ENCODE measurements at places on chromosomes 5 and 9.
A peak's percentile ranks its signal among the peaks of the same experiment; 100 is the strongest.

DNA sequence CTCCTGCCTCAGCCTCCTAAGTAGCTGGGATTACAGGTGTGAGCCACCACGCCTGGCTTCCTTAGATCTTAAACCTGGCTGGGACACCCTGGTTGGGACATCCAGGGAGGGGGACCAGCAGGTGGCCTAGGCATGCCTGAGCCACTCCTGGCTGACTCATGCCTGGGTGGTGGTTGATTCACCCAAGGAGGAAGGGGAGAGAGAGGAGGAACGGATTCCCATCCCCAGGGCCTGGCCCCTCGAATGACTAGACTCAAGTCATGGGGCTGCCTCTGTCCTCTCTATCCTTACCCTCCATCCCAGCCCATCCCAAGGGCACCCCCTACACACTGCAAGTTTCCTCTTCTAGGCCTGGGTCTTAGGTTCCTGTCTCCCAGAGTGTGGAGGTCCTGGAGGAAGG is 12.7 kb downstream of the EEIG1 start:
- DNase-seq, result no peak

DNA sequence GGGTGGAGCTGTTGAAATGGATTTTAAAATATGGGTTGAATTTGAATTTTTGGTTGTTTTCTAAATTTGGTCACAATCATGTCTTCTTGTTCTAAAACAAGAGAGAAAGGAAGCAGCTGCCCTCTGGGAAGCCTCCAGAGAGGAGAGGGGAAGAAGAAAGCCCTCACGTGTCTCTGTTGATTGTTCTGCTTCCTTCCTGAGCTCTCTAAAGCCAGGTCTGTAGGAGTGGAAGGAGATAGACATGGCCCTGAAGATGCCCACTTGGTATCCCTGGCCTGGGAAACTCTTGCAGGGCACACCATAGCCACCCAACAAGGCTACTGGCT is 59.6 kb downstream of the GALNT12 start:
- DNase-seq, result no peak

- no peak for DNase-seq
These were observed 9.0 kb downstream of the CD274 start for GRCh38 chr9:5459289-5459829.

- no peak for DNase-seq
These were observed 73.7 kb downstream of the INSL6 start for GRCh38 chr9:5111696-5112095.

DNA sequence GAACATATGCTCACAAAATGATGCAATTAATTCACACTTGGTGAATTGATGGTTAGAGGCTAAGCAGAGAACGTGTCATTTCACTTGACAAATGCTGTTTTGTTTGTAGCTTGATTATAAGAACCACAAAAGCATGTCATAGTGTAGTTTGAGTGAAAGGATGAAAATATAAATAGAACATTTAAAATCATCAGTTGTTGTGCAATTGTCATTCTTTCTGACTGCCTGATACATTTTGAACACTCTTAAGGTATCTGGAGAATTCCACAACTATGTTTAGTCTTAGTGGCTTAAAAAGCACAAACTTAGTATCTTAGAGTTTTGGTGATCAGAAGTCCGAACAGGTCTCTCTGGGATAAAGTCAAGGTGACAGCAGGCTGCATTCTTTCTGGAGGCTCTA is 129.4 kb downstream of the BASP1 start:
- no peak for DNase-seq

DNA sequence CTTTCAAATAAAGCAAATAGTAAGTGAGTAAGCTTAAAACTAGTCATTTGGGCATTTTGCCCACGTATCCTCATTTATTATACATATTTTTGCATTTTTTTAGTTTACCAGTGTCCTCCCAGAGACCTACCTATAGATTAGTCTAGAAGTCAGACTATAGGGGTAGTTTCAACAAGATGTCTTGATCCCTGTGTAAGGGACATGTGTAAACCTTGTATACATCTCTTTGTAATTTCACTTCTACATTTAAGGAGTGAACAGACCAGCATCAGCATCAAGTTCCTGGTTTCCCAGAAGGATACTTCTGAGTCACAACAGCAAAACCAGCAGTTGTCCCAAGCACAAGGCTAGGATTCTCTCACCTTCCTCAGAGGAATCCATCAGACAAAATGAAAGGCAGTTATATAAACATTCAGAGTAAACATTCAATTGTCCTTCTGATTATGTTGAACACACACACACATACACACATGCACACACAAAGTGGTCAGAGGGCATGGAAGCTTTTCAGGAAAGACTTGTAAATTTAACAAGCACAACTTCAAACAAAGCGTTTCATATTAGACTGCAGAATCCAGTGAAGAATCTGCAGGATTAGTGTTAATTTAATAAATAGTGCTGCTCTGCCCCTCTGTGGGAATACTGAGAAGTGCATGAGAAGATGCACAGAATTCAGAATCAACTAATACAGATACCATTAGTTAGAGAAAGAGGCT is 55.4 kb downstream of the HINT1 start:
- DNase-seq, result no peak

DNA sequence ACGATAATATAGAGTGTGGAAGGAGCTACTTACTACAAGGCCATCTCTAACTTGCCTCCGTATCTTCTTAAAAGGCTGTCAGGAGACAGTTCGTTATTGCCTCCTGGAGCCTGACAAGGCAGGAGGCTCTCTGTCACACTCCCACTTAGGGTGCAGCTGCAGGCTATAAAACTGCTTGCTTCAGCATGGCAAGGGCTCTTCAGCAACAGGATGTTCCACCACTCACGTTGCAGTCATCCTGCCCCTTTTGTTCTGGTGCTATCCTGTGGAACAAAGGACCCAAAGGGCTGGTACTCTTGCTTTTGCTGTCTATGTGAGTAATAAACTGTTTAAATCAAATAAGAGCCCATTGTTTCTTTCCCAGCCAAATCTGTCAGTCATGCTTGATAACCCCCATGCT is 508.9 kb downstream of the NTRK2 start:
- no peak for DNase-seq

- no peak for DNase-seq
These were observed 70.4 kb upstream of the TMED7 start for GRCh38 chr5:115696141-115696650.

GRCh38 chr9:117126871-117127270 is 288.0 kb downstream of the ASTN2 start:
- no peak for DNase-seq

GRCh38 chr9:75106857-75107256 is 18.5 kb downstream of the OSTF1 start:
- no peak for DNase-seq

GRCh38 chr9:128275198-128276007 is at the start of gene GOLGA2:
TSS of gene GOLGA2 (minus strand) at chr9:128276007. CDS start at chr9:128275976, 31 bp downstream.
- no peak for DNase-seq

- no peak for DNase-seq
These were observed 935 bp upstream of the MSX2 start for GRCh38 chr5:174723315-174723978.

GRCh38 chr9:1721196-1721595 is 294.0 kb upstream of the SMARCA2 start:
- DNase-seq, result no peak

DNA sequence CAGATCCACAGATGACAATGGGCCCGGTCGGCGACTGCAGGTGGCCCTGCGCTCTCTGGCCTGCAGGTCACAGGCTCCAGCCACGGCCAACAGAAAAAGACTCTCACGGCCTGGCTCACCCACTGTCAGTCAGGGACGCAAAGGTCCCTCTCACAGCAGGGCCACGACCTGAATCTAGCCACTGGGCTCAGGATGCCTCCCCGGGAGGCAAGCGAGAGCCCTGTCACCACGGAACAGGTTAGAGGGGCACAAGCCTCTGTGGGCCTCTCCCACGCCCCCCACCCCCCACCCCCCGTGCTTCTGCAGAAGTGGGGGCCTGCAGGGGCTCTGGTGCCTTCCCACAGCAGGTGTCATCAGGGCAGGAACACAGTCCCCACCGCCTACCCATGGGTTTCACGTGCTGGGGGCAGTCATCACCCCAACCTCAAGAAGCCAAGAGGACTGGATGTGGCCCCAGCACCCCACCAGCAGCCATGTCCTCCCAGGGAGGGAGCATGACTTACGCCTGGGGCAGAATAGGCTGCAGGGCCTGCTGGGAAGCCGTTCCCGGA is 17.3 kb upstream of the EGFL7 start:
- DNase-seq, result no peak

- DNase-seq, result no peak
These were observed 42.5 kb upstream of the SH3PXD2B start for GRCh38 chr5:172496671-172497371.

- no peak for DNase-seq
These were observed 53.9 kb upstream of the HMHB1 start for GRCh38 chr5:143758015-143758414.

- DNase-seq, result no peak
These were observed 14.6 kb upstream of the BNC2 start for GRCh38 chr9:16884952-16885513.

- DNase-seq, result no peak
These were observed 81.4 kb upstream of the WWC1 start for GRCh38 chr5:168209997-168210396.

GRCh38 chr9:69822116-69822750 is 1.6 kb downstream of the CFAP95 start:
- DNase-seq, result no peak

- DNase-seq, result no peak
These were observed at the start of gene DAB2IP for GRCh38 chr9:121651295-121652020. TSS of gene DAB2IP (plus strand) at chr9:121651634. CDS start at chr9:121651776, 142 bp downstream.

GRCh38 chr5:159051421-159052282 is 48.1 kb downstream of the EBF1 start:
- no peak for DNase-seq

- DNase-seq, result no peak
These were observed 275.9 kb upstream of the ZNF462 start for GRCh38 chr9:106587042-106587441.

DNA sequence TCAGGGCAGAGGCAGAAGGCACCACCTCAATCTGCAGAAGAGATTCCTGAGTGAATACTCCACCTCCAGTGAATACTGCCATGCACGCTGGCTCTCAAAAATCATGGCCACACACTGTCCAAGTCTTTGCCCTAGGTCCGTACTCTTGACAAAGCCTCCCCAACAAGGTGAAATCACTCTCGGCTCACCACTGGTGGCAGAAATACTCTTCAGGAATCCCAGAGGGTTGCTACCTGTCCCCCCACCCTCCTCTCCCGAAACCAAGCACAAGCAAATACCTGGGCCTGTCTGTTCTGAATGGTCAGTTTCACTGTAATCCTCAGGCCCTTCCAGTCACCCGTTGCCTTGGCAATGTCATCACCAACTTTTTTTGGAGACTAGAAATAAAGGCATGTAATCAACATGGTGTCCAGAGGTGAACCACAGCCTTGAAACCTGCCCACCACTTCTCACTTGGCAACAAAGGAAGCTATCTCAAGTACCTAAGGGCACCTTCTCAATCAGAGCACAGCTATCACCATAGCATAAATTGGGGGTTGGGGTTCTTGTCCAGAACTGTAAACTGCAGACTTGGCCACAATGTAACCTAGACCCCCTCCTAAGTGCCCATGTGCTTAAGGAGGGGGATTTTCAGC is 1.8 kb downstream of the RPL12 start:
- no peak for DNase-seq

GRCh38 chr9:69888856-69889585 is 68.4 kb downstream of the CFAP95 start:
- no peak for DNase-seq

DNA sequence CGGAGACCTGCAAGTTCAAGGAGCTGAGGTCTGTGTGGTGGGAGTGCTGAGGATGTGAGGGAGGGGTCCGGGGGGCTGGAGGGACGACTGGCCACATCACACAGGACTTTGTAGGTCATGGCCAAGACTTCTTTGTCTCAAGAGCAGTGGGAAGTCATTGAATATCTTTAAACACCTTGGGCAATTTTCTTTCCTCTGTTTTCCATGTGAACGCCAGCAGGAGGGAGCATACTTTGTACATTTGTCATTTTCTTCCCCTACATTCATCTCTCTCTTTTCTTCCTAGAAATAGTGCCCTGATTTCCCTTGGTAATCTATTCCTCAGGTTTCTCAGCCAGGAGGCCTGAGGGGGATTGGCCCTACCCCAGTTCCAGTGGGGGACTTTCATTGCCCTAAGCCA is 153.7 kb upstream of the MSX2 start:
- no peak for DNase-seq

GRCh38 chr9:77594963-77595362 is 53.2 kb downstream of the GNA14 start:
- DNase-seq, result no peak

DNA sequence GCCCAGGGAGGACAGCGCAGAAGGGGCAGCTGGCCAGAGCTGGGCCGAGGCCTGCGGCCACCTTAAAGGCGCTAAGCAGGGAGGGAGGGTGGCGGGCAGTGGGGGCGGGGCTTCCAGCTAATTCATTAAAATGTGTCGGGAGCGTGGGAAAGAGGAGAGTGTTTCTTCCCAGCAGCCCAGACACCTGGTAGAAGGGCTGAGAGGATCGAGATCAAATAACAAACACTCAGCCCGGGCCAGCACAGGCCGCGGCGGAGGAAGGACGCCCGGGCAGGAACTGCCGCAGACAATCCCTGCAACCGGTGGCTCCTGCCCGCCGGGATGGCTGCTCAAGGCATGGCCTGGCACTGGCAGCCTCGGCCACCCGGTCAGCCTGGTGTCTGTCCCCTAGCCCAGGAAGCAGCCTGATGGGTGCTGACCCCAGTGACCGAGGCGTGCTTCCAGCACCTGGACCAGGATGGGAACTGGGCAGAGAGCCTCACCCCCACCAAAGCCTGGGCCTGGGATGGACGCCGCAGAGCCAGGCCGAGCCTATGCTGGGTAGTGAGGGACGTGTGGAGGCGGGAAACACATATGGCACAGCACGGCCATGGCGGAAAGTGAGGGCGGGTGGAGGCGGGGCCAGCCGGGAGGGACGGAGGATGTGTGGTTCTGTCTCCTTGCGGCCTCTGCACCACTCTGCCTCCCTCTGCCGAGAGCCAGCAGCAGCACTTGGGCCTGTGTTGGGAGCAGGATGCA is 3.2 kb upstream of the NRARP start:
- peak; percentile 41 for DNase-seq

- no peak for DNase-seq
These were observed 24.4 kb upstream of the PRDM12 start for GRCh38 chr9:130639866-130640555.

- DNase-seq, result no peak
These were observed 181.4 kb downstream of the LURAP1L start for GRCh38 chr9:12956261-12956660.

GRCh38 chr9:121958530-121958929 is 134.6 kb downstream of the TTLL11 start:
- no peak for DNase-seq

GRCh38 chr9:98556511-98556910 is 152.2 kb downstream of the GABBR2 start:
- DNase-seq, result no peak

DNA sequence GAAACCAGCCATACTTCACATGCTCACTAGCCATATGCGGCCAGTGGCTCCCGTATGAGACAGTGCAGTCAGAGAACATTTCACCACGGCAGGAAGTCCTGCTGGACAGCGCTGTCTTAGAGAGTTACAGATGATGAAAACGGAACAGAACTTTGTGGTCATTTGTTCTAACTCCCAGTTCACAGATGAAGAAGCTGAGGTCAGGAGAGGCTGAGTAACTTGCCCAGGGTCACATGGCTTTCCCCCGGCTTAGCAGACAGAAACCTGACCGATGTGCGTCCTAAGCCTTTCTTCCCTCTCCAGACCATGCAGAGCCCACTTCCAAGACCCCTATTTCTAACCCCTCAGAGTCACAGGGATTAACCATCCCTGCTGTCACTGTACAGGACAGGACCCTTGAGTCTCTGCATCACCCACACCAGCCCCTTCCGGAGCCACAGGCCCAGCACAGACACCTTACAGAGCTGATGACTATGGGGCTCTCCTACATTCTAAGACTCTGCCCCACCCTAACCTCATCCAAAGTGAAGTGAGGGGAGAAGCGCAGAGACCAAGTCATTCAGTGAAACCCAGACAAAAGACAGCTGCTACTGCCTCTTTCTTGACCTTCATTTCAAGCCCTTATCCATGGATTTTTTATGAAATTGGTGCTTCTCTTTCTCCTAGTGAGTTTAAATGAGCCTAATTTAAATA is 86.9 kb downstream of the PTPN3 start:
- no peak for DNase-seq
